ENCODE measurements at places on chromosomes 7 and 10.

GRCh38 chr7:130954918-130955564 lies 221.0 kb upstream of the KLF14 start:
- no peak for DNase-seq

GRCh38 chr10:127459918-127460317 lies 89.2 kb upstream of the NPS start:
- no peak for DNase-seq

GRCh38 chr7:44633254-44634186 lies 27.1 kb downstream of the OGDH start:
- DNase-seq, result peak; percentile 58

DNA sequence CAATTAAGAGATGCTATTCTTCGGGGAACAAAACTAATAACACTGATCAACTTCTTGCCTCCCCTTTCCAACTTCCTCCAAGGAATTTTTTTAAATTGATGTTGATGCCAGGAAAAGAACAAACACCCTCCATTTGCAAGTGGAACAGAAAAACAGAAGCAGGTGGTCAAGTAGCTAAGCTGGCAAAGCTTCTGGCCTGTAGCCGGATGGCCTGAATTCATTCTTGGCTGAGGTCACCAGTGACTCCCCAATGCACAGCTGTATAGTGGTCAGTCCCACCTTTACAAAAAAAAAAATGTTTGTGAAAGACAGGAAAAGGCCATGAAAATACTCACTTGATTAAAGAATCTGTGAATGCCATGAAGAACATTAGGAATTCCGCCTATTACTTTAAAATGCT lies 39.1 kb downstream of the DOCK4 start:
- no peak for DNase-seq

GRCh38 chr7:40263752-40264390 lies 129.1 kb downstream of the SUGCT start:
- DNase-seq, result no peak

- DNase-seq, result no peak
Measured at GRCh38 chr7:103547451-103548284, 101.7 kb upstream of the SLC26A5 start.

GRCh38 chr7:147423875-147424274 lies 1166.7 kb upstream of the C7orf33 start:
- no peak for DNase-seq

- DNase-seq, result no peak
Measured at GRCh38 chr10:86188326-86188725, 178.3 kb downstream of the GRID1 start.

DNA sequence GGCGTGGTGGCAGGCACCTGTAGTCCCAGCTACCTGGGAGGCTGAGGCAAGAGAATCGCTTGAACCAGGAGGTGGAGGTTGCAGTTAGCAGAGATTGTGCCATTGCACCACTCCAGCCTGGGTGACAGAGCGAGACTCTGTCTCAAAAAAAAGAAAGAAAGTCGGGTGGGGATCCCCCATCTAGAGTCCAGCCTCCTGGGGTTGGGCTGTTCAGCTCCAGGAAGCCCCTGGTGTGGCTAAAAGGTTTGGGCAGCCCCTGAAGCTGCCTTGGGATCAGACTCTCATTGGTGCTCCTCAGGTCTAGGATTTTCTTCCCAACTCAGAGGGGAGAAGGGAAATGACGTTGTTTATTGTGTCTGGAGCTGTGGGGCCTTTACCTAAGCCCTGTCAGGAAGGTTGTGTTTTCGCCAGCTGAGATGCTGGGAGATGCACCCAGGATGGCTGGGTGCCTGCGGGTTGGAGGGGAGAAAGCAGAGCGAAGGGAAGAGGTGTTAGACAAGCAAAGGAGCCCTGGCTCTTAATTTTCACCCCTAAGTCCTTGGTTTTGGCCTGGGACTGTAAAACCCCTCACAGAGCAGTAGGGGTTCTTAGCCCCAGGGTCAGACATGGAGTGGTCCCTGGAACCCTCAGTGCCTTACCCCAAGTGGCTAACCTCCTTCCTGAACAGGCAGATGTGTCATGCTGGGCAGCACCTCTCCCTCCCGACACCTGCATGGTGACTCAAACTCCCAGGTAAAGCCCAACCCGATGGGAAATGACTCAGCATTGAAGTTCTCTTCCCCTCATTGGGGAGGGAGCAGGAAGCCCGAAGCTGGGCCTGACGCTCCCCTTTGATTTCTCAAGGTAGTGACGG lies 21.1 kb downstream of the PLAU start:
- DNase-seq, result no peak

DNA sequence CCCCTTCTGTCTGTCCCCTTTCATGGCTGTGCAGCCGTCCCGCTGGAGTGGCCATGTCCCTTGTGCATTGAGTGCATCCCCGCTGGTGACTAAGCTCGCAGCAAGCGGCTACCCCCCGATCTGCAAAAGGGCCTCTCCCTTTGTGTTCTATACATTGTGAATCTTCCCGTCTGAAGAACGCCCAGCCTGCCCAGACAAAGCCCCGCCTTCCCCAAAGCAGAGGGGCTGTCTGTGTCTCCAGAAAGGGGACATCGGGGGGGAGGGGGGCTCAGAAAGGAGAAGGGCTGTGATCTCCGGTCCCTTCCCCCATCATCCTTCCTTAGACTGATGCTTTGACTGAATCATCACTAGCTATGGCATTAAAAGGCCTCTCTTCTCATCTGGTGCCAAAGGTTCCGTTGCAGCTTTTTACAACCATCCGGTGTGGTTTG lies 11.9 kb downstream of the NPTX2 start:
- no peak for DNase-seq

GRCh38 chr10:117322260-117322659 lies 53.0 kb downstream of the PDZD8 start:
- DNase-seq, result no peak

GRCh38 chr7:124720195-124720594 lies 45.4 kb downstream of the GPR37 start:
- DNase-seq, result no peak

GRCh38 chr7:105990727-105991453 lies 27.8 kb downstream of the CDHR3 start:
- DNase-seq, result no peak

DNA sequence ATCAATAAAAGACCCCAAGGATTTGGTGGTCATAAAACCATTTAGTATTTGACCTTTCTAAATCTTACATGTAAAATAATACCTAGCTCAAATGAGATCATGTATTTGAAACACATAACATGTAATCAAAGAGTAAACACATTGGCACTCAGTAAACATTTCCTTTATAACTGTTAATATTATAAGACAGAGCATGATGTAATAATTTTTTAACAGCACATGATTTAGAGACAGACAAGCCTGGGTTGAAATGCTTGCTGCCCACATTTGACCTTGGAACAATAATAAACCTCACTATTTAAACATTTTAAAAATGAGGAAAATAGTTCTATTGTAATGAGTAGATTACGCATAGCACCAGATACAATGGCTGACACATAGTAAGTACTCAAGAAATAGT lies 105.2 kb upstream of the GPR141 start:
- DNase-seq, result no peak

DNA sequence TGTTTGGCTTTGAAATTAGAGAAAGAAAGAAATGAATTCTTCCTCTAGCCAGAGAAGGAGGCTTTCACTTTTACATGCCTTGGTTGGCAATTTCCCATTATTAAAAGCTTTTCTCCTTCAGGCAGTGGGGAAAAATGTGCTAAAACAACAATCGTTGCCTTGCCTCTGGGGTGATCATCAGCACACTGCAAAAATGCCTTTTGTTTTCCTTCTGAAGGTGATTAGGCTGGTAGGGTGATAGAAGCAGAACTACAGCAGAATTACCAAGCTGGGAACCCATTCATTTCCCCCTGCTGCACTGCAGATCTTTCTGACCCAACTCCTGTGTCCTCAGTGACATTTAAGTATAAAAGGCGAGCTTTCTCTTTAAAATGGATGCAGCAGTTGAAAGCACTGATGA lies 22.2 kb downstream of the ANK3 start:
- DNase-seq, result no peak

- no peak for DNase-seq
Measured at GRCh38 chr7:132630834-132631233, 54.6 kb upstream of the PLXNA4 start.

DNA sequence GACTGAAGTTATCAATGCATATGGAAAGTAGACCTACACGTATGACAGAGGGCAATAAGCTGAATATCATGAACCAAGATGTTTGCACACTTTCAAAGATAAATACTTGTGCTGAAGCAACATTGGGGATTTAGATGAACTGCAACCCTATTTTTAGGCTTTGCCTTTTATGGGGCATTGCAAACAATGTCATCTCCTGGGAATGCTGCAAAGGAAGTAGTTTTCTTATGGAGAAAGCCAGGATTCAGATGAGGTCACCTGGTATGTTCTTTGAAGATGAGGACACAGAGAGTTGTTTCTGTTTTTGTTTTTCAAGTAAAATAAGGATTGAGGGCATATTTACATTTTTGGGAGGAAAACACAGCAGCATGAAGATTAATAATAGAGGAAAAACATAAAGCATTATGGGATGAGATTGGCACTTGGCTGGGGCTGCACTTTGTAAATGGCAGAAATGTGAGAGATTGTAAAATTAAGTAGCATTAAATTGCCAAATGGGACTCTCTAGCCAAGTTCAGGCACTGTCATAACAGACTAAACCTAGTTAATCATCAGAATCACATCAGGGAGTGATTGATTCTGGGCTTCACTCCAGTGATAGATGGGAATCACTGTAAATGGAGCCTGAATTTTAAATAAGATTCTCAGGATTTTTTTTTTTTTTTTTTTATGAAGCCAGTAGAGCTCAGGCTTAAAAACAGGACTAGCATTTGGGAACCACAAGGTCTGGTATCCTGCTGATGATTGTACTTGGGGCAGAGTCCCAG lies 63.1 kb downstream of the MALRD1 start:
- DNase-seq, result no peak

- no peak for DNase-seq
Measured at GRCh38 chr10:99850021-99850766, 67.8 kb downstream of the ABCC2 start.

- no peak for DNase-seq
Measured at GRCh38 chr10:15896654-15897053, 36.3 kb upstream of the MINDY3 start.

GRCh38 chr7:34109936-34110780 lies 204.8 kb downstream of the BMPER start:
- DNase-seq, result no peak

GRCh38 chr7:112201839-112202238 lies 4.4 kb downstream of the DOCK4 start:
- DNase-seq, result peak; percentile 33

DNA sequence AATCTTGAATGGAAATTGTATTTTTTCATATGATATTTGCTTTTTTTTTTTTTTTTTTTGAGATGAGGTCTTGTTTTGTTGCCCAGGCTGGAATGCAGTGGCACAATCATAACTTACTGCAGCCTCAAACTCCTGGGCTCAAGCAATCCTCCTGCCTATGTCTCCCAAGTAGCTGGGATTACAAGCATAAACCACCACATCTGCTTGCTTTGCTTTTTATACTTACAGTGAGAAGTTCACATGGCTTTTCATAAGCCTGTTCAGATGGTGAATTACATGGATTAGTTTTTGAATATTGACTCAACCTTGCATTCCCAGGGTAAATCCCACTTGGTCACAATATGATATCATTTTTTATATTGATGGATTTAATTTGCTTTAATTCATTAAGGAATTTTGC lies 22.0 kb downstream of the LRRD1 start:
- DNase-seq, result no peak

DNA sequence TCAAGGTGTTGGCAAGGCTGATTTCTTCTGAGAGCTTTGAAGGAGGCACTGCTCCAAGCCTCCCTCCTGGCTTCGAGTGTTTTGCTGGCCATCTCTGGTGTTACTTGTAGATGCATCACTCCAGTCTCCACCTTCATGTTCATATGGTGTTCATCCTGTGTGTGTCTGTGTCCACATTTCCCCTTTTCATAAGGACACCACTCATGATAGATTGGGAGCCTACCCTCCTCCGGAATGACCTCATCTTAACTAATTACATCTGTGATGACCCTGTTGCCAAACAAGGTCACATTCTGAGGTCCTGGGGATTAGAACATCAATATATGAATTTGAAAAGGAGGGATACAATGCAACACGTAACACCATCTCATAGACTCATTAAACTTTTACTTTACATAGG lies 119.0 kb downstream of the CREB5 start:
- DNase-seq, result peak; percentile 61

DNA sequence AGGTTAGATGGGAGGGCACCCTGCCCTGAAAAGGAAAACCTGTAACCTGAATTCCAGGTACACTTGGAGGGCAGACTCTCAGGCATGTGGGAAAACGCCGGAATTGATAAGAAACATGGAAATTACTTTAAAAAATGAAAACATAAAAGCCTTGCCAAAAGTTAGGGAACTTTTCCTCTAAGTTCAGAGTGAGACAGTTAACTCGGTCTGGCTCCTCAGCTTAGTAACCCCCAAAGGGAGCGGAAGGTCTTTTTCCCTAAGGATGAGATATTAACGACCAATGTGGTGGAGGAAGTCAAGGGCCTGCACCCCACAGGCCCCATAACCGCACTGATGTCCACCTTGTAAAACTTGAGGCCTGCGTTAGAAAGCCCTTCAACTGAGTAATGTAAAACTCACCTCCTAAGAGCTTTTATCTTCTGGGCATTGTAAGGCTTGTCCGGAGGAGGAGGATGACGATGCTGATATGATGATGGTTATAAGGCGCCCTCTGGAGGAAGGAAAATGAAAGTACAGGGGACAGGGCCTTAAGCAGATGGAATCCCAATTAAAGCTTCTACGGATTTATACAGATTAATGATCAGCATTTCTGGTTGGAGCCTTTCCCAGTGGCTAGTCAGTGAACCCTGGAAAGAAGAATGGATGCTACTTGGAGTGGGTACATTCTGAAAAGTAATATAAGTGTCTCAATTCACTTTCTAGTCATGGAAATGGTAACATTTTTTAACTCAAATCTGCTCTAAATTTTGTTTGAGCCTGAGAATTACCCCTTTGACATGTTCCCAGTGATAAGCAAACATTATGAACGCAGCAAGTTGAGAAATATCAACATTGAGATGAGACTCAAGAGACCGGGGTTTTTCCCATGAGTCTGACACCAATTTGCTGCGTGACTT lies 694 bp downstream of the COL1A2 start:
- peak; percentile 68 for DNase-seq

DNA sequence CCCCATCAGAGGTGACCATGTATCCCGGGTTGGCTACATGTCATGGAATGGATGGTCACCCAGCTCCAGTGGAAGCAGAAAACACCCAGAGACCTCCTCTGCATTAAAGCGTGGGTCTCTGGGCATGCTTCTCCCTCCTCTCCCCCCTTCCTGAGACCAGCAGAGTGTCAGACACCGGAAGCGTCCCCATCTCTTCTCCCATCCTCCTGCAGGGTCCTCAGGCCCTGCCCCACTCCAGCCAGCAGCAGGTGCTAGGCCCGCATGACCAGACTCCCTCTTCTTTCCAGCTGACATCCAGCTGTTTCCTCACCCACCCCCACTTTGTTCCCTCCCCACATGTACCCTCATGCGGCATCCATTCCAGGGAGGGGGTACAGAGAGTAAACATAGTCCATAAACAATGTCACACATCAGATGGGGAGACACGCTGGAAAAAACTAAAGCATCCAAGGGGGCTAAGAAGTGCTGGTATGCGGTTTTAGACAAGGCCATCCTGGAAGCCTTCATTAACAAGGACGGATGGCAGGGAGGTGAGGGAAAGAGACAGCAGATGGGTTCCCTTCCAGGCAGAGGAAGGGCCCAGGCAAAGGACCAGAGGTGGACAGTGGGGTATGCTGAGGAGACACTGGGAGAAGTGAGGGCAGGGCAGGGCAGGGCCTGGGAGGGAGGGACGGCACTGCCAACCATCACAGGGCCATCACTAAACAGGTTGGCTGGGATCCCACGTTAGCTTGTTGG lies 12.5 kb upstream of the SLC18A3 start:
- no peak for DNase-seq

GRCh38 chr7:45682836-45683555 lies 108.8 kb downstream of the ADCY1 start:
- DNase-seq, result no peak

GRCh38 chr10:6363511-6363910 lies 160.8 kb downstream of the PFKFB3 start:
- DNase-seq, result peak; percentile 73
